PC-9 (cell line): ENCODE measurements at places on chromosomes 1 and 21. TPM values are rescaled to one million over a fixed set of nuclear protein-coding genes. Genes with fewer than 3 reads are reported as not detected.

GRCh38 chr1:201786824-201787223 is 42.1 kb upstream of the IPO9 start:
- 0 out of 2 replicates have a peak, but pooled peaks cover 7% of the 10 kb centered on the region for H3K36me3 ChIP-seq
- DNase-seq = no peak
- H3K4me3 ChIP-seq = no peak overlapping the region

DNA sequence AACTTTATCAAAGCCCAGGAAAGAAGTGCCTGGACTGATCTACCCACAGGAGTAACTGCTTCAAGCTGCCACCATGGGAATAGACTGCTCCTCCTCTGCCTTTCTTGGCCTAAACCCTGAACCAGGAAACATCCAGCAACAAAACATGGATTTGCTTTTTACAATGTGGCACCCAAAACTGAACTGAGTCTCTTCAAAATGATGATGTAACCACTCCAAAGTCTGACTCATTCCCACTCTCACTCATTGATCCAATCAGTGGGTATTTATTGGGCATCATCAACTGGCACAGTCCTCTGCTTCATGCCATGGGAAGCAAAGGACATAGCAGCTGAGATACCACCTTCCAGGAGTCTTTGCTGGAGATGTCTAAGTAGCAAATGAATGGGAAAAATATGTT is 23.5 kb downstream of the CYP4A22 start:
- H3K4me3 ChIP-seq = no peak overlapping the region
- DNase-seq = no peak
- H3K4me1 ChIP-seq = no peaks in the 10 kb centered on the region
- no peak overlapping the region for H3K27ac ChIP-seq
- H3K27me3 ChIP-seq = no peaks in the 10 kb centered on the region
- H3K36me3 ChIP-seq = no peaks in the 10 kb centered on the region

GRCh38 chr1:174051956-174052355 is 29.8 kb upstream of the RC3H1 start:
- no peak for DNase-seq
- H3K27me3 ChIP-seq = no peaks in the 10 kb centered on the region
- H3K4me1 ChIP-seq = no peaks in the 10 kb centered on the region

DNA sequence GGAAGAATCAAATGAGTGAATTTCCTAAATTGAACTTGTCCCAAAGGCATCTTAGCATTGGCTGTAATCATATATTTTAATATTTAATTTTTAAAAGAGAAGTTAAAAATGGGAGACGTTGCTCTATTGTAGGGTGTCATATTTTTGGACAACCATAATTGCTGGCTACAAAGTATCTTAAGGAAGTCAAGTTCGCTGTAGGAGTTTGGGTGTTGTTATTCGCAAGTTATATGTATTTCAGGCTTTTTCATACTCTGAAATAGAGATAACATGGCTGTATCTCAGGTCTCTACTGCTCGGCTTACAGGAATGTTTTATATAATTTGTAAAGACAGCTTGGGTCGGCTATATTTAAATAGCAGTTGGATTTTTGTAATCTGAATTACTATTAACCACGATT is 852 bp downstream of the TMEM50A start:
- no peaks in the 10 kb centered on the region for H3K36me3 ChIP-seq
- H3K27ac ChIP-seq = peak overlapping the region; percentile 43; the same call in 1 of the 2 replicates
- no peak for DNase-seq
- H3K4me3 ChIP-seq = peak overlapping the region; percentile 78
- no peaks in the 10 kb centered on the region for H3K27me3 ChIP-seq

DNA sequence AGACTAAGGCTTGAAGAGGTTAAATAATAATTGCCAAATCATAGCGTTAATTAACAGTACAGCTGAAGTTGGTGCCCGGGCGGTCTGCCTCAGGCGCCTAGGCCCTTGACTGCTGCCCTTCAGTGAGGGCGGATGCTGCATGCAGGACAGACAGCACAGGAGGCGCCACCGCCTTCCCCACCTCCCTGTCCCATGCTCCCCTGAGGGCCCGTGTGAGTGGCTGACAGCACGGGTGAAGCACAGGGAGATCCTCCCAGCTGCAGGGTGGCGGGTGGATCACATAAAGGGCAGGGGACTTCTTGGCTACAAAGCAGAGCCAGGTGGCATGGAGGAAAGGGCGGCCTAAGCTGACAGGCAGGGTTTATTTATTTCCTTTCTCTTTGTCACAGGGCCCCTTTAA is 49.1 kb downstream of the DDX20 start:
- no peaks in the 10 kb centered on the region for H3K4me1 ChIP-seq
- H3K36me3 ChIP-seq = no peaks in the 10 kb centered on the region
- no peak overlapping the region for H3K4me3 ChIP-seq
- H3K27ac ChIP-seq = no peak overlapping the region
- peaks cover 94% of the 10 kb centered on the region for H3K27me3 ChIP-seq
- no peak for DNase-seq

GRCh38 chr1:212532469-212533147 is 76.0 kb upstream of the ATF3 start:
- H3K4me3 ChIP-seq = no peak overlapping the region
- H3K27me3 ChIP-seq = no peaks in the 10 kb centered on the region
- no peak overlapping the region for H3K27ac ChIP-seq

RIIAD1 gene
- not detected in 2 replicates for total RNA-seq

AMY1A gene
- total RNA-seq = not detected in 2 replicates

AADACL3 gene
- not detected in 2 replicates for total RNA-seq

SFPQ gene
- total RNA-seq = 191 and 299 TPM in 2 replicates
